ENCODE measurements at places on chromosomes 13 and 19. TPM values are rescaled to one million over a fixed set of nuclear protein-coding genes. Genes with fewer than 3 reads are reported as not detected.
A peak's percentile ranks its signal among the peaks of the same experiment; 100 is the strongest.

DNA sequence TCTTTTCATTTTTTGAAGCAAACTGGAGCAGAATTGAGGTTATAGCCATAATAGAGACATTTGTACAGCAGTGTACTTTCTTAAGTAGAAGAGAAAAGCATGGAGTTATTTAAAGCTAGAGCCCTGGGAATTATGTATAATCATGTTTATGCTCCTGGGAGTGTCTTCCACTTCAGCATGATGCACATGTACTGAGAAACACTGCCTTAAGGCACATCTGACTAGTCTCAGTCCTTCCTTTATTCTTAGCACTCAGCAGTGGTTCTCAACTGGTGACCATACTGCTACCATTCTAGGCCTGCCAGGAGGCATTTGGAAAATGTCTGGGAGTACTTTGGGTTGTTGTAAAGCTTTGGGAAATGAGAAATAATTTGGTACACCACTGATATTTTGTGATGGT lies 45.8 kb downstream of the VWA8 start:
- no peak for DNase-seq
- H3K4me3 ChIP-seq: no peak overlapping the region
- no peaks in the 10 kb centered on the region for H3K36me3 ChIP-seq
- peaks cover 16% of the 10 kb centered on the region for H3K4me1 ChIP-seq

- no peaks in the 10 kb centered on the region for H3K27me3 ChIP-seq
- H3K4me1 ChIP-seq: no peaks in the 10 kb centered on the region
- H3K27ac ChIP-seq: no peak overlapping the region
- DNase-seq: peak; percentile 53
Observed at GRCh38 chr13:66657165-66657881, 572.8 kb downstream of the PCDH9 start.

DNA sequence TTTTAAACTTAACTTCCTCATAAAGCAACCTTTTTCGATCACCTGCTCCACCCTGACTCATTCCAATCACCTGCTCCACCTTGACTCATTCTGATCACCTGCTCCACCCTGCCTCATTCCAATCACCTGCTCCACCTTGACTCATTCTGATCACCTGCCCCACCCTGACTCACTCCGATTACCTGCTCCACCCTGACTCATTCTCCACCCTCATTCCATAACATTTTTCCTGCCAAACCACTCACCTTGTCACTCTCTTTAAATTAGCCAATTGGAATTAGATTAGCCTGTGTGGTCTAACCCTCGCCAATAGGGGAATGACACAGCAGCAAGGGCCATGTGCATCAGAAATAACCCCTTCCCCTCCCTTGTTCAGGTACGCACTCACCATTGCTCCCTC lies 31.9 kb upstream of the ZNF83 start:
- H3K27me3 ChIP-seq: no peaks in the 10 kb centered on the region
- no peaks in the 10 kb centered on the region for H3K4me1 ChIP-seq
- H3K27ac ChIP-seq: no peak overlapping the region
- no peaks in the 10 kb centered on the region for H3K36me3 ChIP-seq
- no peak overlapping the region for H3K4me3 ChIP-seq
- no peak for DNase-seq

GRCh38 chr19:8208922-8209461 lies at the start of gene CERS4:
Gene CERS4, plus strand, starts transcription at chr19:8209370. Its CDS starts 41,707 bp downstream, at chr19:8251077.
- peak within 1 kb of the TSS; percentile 81 for H3K27ac ChIP-seq
- no peaks in the 10 kb centered on the region for H3K36me3 ChIP-seq
- peak within 1 kb of the TSS; percentile 85 for H3K4me3 ChIP-seq
- peak; percentile 81 for DNase-seq
- no peaks in the 10 kb centered on the region for H3K27me3 ChIP-seq
- H3K4me1 ChIP-seq: peaks cover 29% of the 10 kb centered on the region

GRCh38 chr19:47475465-47475864 lies 3.8 kb upstream of the SLC8A2 start:
- DNase-seq: peak; percentile 75
- no peaks in the 10 kb centered on the region for H3K36me3 ChIP-seq
- peaks cover 28% of the 10 kb centered on the region for H3K27me3 ChIP-seq
- H3K4me3 ChIP-seq: no peak overlapping the region

- no peaks in the 10 kb centered on the region for H3K27me3 ChIP-seq
- H3K4me3 ChIP-seq: no peak overlapping the region
- peak overlapping the region; percentile 92 for H3K27ac ChIP-seq
- no peak for DNase-seq
- H3K4me1 ChIP-seq: peaks cover 26% of the 10 kb centered on the region
Observed at GRCh38 chr13:32429433-32429909, 1.5 kb upstream of the N4BP2L1 start.

- no peak for DNase-seq
- no peaks in the 10 kb centered on the region for H3K27me3 ChIP-seq
- H3K27ac ChIP-seq: no peak overlapping the region
- H3K36me3 ChIP-seq: no peaks in the 10 kb centered on the region
- no peaks in the 10 kb centered on the region for H3K4me1 ChIP-seq
- H3K4me3 ChIP-seq: no peak overlapping the region
Observed at GRCh38 chr19:30160426-30160825, 211.8 kb upstream of the ZNF536 start.

DNA sequence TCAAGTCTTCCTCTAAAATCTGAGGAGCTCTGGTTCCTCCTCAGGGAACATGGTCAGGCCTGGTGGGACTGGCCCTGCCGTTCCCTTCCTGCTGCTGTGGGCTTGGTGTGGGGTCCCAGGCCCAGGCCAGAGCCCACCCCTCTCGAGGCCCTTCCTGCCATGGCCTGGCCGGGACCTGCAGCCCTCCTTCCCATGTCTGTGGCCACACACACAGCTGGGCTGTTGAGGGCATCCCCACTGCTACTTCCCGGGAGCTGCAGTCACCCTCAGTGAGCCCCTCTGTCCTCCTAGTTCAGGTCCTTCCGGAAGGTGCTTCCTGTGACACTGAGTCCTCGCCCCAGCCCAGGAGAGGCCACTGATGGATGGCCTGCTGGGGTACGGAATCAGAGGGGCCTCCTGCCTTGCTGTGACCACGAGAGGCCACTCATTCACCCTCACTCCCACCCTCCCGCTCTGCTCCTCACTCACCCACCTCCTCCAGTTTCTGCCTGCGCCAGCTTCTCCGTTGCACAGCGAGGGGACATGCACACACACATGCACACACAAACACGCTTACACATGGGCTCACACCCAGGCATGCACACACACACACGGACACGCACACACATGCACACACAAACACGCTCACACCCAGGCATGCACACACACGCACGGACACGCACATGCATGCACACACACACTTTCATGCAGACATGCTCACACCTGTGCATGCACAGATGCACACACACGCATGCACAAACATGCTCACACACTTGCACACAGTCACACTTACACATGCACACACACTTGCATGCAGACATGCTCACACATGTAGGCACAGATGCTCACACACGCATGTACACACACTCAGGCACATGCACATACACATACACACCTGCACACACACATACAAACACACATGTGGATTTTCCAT lies 7.3 kb upstream of the MCF2L start:
- DNase-seq: no peak
- H3K4me3 ChIP-seq: no peak overlapping the region
- H3K4me1 ChIP-seq: peaks cover 18% of the 10 kb centered on the region
- no peaks in the 10 kb centered on the region for H3K27me3 ChIP-seq

GRCh38 chr13:33541456-33541855 lies 255.9 kb upstream of the STARD13 start:
- H3K4me3 ChIP-seq: peak overlapping the region; percentile 53
- peak overlapping the region; percentile 97 for H3K27ac ChIP-seq
- no peak for DNase-seq
- peaks cover 53% of the 10 kb centered on the region for H3K4me1 ChIP-seq

GRCh38 chr13:108895220-108895704 lies 265.9 kb downstream of the MYO16 start:
- H3K27me3 ChIP-seq: no peaks in the 10 kb centered on the region
- H3K27ac ChIP-seq: no peak overlapping the region
- H3K36me3 ChIP-seq: no peaks in the 10 kb centered on the region
- no peak for DNase-seq

- no peaks in the 10 kb centered on the region for H3K36me3 ChIP-seq
- H3K27ac ChIP-seq: no peak overlapping the region
- H3K4me3 ChIP-seq: no peak overlapping the region
- H3K4me1 ChIP-seq: no peaks in the 10 kb centered on the region
- H3K27me3 ChIP-seq: no peaks in the 10 kb centered on the region
- DNase-seq: no peak
Observed at GRCh38 chr13:22740264-22740663, 440.5 kb upstream of the SGCG start.

DNA sequence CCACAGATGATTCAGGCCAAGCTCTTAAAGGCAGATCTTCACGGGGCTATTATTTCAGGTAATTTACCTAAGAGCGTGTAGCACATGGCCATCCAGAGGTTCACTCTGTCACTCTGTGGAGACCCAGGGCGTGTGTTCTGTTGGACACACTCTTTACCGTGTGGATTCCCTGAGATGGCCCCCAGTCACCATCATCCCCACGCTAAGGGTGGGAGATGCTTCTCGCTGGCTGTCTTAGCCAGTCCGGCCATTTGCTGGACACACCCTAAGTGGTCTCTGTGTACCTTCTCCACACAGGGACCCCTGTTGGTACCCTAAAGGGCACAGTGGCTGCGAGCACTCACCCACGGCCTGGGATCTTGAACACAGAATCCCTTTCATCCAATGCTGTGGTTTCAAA lies 6.0 kb downstream of the POP4 start:
- H3K4me3 ChIP-seq: no peak overlapping the region
- no peaks in the 10 kb centered on the region for H3K27me3 ChIP-seq
- no peak overlapping the region for H3K27ac ChIP-seq

- H3K4me3 ChIP-seq: no peak overlapping the region
- H3K27me3 ChIP-seq: no peaks in the 10 kb centered on the region
- H3K27ac ChIP-seq: peak overlapping the region; percentile 10
- H3K36me3 ChIP-seq: no peaks in the 10 kb centered on the region
- H3K4me1 ChIP-seq: no peaks in the 10 kb centered on the region
Observed at GRCh38 chr13:21901811-21902708, 231.2 kb downstream of the FGF9 start.

DNA sequence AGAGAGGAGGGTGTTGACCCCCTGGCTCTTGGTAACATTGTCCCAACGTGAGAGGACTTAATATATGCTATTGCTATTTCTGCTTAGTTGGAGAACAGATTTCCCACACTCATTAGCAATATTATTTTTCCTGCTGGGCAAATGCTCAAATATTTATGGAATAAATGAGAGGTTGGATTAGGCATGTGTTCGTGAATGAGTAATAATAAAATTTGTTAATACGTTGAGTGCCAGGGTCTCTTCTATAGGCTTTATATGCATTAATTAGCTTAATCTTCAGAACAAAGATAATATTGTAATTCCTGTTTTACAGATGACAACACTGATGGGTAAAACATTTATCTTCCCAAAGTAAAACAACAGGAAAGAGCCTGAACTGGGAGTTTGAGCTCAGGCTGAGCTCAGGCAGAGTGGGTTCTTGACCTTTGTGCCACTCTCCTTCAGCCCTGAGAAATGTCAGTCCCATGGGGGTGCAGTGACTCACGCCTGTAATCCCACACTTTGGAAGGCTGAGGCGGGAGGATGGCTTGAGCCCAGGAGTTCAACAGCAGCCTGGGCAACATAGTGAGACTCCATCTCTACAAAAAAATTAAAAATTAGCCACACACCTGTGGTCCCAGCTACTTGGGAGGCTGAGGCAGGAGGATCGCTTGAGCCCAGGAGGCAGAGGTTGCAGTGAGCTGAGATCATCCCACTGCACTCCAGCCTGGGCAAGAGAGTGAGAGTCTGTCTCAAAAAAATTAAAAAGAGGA lies 1.2 kb downstream of the ZNF233 start:
- DNase-seq: no peak
- H3K27ac ChIP-seq: no peak overlapping the region
- no peak overlapping the region for H3K4me3 ChIP-seq
- no peaks in the 10 kb centered on the region for H3K27me3 ChIP-seq

GRCh38 chr13:73299787-73300186 lies 241.0 kb downstream of the KLF5 start:
- H3K27me3 ChIP-seq: no peaks in the 10 kb centered on the region
- H3K4me3 ChIP-seq: no peak overlapping the region
- H3K36me3 ChIP-seq: no peaks in the 10 kb centered on the region
- DNase-seq: no peak
- no peaks in the 10 kb centered on the region for H3K4me1 ChIP-seq

DNA sequence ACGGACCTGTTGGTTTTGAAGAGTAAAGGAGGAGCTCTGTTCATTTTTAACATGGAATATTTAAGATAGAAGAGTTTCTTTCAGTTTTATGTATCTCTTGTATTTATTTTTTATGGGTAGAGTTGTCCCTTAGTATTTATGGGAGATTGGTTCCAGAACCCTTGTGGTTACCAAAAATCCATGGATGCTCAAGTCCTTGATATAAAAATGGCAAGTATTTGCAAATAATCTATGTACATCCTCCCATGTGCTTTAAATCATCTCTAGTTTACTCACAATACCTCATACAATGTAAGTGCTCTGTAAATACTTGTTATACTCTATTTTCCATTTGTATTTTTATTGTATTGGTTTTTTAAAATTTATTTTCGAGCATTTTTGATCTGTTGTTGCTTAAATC lies 63.1 kb downstream of the TM9SF2 start:
- no peak for DNase-seq
- no peaks in the 10 kb centered on the region for H3K4me1 ChIP-seq
- peaks cover 50% of the 10 kb centered on the region for H3K36me3 ChIP-seq
- no peaks in the 10 kb centered on the region for H3K27me3 ChIP-seq

- no peaks in the 10 kb centered on the region for H3K36me3 ChIP-seq
- no peaks in the 10 kb centered on the region for H3K27me3 ChIP-seq
- H3K27ac ChIP-seq: no peak overlapping the region
- no peak overlapping the region for H3K4me3 ChIP-seq
- no peak for DNase-seq
Observed at GRCh38 chr13:36074659-36075058, 56.5 kb downstream of the DCLK1 start.

Gene PSG2
- total RNA-seq: not detected

Gene NLRP9
- total RNA-seq: not detected

Gene TPRX2
- not detected for total RNA-seq

Gene KLK8
- total RNA-seq: not detected

Gene OXGR1
- 0.83 TPM for total RNA-seq

Gene PPP5C
- total RNA-seq: 48.9 TPM

Gene SIGLEC6
- 6.5 TPM for total RNA-seq

Gene MBNL2
- total RNA-seq: 58.2 TPM

Gene LRRC8E
- total RNA-seq: 6.6 TPM

Gene RPS16
- 1,586 TPM for total RNA-seq
